ENCODE measurements at places on chromosomes 16 and 17.

- peak; percentile 19 for DNase-seq
Observed at GRCh38 chr16:83200005-83200779, 573.4 kb downstream of the CDH13 start.

DNA sequence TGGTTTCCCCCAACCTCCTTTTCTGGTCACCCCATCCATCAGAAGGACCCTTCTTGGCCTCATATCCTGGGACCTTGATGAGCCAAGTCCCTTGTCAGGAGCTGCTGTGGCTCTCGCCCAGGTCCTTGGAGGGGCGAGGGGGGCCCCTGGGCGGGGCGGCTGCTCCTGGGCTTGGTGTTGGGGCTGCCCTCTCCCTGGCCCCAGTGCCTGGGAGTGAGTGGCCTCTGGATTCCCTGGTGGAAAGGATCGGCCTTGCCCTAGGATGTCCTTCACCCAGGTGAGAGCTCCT lies 6.2 kb upstream of the NOTUM start:
- no peak for DNase-seq

DNA sequence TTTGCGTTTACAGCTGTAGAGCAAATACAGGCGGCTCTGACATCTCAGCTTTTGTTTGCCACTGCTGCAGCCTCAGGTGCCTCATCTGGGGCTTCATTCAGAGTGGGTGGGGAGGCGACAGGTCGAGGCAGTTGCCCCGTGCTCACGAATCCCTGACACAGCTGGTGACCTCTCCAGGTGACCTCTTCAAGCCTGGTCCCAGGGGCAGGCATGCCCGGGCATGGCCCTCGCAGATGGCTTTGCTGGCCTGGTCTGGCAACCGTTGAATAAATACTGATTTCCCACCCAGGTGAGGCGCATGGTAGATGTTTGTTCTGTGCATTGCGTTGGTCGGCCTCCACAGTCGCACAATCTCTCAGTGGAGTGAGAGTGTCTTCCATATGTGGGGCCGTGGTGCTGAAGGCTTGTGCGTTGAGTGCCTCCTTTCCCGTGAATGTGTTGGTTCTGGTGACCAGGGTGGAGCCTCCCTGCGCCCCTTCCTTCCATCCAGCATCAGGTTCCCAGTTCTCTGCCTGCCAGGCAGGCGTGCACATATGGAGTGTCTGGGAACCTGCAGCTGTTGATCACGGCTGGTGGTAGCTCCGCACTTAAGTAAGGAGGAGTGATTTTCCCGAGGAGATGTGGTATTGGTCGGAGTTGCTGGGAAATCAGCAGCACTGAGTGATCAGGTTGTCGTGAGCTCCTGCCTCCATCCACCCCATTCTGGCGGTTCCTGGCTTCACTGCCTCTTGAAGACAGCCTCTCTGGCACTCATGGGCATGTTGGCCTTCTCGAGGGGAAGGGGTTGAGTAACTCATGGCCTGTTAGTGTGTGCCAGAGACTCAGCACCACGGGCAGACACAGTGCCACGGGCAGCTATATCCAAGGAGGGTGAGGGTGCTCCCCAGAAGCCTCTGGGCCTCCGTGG lies 149.7 kb downstream of the RPTOR start:
- no peak for DNase-seq

GRCh38 chr17:2178798-2179501 lies 124.0 kb downstream of the HIC1 start:
- no peak for DNase-seq

DNA sequence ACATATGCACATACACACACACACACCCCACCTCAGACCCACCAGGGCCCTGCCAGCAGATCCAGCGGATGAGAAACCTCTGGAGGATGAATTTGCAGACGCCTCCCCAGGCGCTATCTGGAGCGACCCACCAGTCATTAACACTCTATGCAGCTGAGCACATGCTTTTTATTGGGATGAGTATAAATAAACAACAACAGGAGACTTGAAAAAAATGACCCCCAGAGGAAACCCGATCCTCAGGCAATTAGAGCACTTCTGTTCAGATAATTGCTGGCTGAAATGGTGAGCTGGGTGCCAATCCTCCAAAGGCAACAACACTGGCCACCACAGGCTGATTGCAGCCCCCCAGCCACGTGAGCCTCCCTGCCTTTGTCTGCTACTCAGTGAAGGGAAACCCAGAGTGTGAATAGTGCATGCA lies 32.9 kb downstream of the DYNLRB2 start:
- DNase-seq: no peak

DNA sequence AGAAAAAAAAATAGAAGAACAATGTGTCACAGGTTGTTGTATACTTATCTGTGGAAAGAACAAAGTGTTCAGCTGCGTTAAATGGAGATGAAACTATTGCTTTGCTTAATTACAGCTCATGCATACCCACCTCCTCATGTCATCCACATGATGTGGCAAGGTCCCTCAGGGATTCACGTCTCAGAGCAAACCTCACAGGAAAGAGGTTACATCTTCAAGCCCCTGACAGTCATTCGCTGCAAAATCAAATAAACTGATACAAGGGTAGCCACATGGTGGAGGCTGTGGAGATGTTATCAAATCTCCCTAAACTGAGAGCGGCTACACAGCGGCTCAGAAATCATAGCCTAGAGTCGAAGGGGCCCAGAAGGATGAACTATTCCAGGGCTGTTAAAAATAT lies 21.1 kb downstream of the GINS3 start:
- DNase-seq: no peak

- DNase-seq: peak; percentile 22
Observed at GRCh38 chr17:2724784-2725164, 13.2 kb upstream of the CLUH start.
